ENCODE measurements at places on chromosomes 7 and 10. TPM values are rescaled to one million over a fixed set of nuclear protein-coding genes. Genes with fewer than 3 reads are reported as not detected.

- no peaks in the 10 kb centered on the region for H3K36me3 ChIP-seq
- H3K27ac ChIP-seq, result no peak overlapping the region
- no peak for DNase-seq
- no peak overlapping the region for H3K4me3 ChIP-seq
- no peaks in the 10 kb centered on the region for H3K4me1 ChIP-seq
- no peaks in the 10 kb centered on the region for H3K27me3 ChIP-seq
Observed at GRCh38 chr10:76937181-76937600, 700.4 kb downstream of the KCNMA1 start.

DNA sequence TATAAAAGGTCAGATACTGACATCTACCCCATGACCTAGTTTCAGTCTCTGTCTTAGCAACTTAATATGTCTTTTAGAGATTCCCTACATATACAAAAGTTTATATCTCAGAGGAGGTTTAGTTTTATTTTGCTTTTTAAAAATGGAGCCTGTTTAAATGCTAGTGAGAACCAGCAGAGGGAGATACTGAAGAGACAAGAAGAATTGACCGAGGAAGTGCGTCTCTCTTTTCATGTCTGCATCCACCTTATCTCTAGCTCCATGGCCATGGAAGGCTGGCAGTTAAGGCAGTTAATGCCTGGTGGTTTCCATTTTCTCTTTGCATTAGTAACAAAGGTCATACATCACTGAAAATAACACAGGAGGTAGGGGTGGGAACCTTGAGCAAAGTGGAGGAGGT, 10.7 kb downstream of the SUV39H2 start:
- H3K4me3 ChIP-seq, result no peak overlapping the region
- no peaks in the 10 kb centered on the region for H3K4me1 ChIP-seq
- H3K27me3 ChIP-seq, result no peaks in the 10 kb centered on the region

Gene PLXNA4
- 11.2 TPM for total RNA-seq

GRCh38 chr10:45118929-45119328, 118.2 kb downstream of the ZNF22 start:
- DNase-seq, result no peak
- no peak overlapping the region for H3K4me3 ChIP-seq
- H3K27ac ChIP-seq, result no peak overlapping the region

- peaks cover 1% of the 10 kb centered on the region for H3K27me3 ChIP-seq
- no peak for DNase-seq
- H3K27ac ChIP-seq, result no peak overlapping the region
- no peaks in the 10 kb centered on the region for H3K4me1 ChIP-seq
Observed at GRCh38 chr7:117781707-117782106, 91.5 kb downstream of the CTTNBP2 start.

Gene DKK1
- total RNA-seq, result 0.56 TPM

Gene IFIT3
- 0.76 TPM for total RNA-seq

DNA sequence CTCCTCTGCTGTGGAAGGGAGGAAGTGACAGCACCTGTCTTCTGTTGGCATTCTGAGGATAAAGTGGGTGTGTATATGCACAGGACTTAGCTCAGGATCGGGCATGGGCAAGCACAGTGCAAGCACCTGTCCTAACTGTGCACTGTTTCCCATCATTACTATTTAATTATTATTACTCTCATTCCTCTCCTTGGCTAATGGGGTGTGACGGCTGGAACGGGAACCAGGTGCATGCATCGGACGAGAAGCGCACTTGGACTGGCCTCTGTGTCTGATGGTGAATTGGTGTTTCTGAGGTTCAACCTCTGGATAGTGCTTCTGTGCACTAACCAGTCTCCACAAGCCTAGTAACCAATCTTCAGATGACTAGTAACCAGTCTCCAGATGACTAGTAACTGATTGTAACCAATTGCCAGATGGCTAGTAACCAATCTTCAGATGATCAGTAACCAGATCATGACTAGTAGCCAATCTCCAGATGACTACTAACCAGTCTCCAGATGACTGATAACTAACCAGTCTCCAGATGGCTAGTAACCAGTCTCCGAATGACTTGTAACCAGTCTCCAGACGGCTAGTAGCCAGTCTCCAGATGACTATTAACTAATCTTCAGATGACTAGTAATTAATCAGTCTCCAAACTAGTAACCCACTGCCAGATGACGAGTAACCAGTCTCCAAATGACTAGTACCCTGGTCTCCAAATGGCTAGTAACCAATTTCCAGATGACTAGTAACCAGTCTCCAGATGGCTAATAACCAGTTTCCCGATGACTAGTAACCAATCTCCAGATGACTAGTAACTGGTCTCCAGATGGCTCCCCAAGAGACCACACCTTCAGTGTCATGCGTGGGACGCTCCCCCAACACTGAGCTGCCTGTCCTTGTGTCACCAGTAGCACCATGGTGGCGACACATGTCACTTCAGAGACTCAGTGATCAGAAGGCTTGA, 85.8 kb downstream of the PAXIP1 start:
- DNase-seq, result no peak
- H3K4me3 ChIP-seq, result no peak overlapping the region
- H3K4me1 ChIP-seq, result peaks cover 3% of the 10 kb centered on the region

All from SJCRH30 (cell line).